Type B pancreatic cell (in vitro differentiated cells): ENCODE measurements at places on chromosomes 5 and 9. TPM values are rescaled to one million over a fixed set of nuclear protein-coding genes. Genes with fewer than 3 reads are reported as not detected.

DNA sequence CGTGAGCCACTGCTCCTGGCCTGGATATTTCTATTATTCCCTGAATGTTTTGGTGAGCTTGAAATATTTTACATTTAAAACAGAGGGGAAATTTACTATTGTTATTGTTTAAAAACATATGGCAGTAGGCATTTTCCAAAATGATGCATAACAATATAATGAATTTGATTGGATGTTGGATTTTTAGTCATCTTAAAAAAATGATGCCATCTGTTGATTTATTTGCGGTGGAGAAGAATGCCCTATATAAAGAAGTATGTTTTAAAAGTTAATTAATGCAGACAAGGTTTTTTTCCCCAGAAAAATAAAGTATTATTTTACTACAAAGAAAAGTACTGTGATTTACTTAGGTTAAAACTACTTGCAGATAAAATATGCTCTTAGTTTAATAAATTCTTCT is 33.4 kb upstream of the ARRDC3 start:
- no peak for DNase-seq
- H3K36me3 ChIP-seq = no peaks in the 10 kb centered on the region
- no peaks in the 10 kb centered on the region for H3K4me1 ChIP-seq
- no peak overlapping the region for H3K4me3 ChIP-seq
- no peaks in the 10 kb centered on the region for H3K27me3 ChIP-seq

DNA sequence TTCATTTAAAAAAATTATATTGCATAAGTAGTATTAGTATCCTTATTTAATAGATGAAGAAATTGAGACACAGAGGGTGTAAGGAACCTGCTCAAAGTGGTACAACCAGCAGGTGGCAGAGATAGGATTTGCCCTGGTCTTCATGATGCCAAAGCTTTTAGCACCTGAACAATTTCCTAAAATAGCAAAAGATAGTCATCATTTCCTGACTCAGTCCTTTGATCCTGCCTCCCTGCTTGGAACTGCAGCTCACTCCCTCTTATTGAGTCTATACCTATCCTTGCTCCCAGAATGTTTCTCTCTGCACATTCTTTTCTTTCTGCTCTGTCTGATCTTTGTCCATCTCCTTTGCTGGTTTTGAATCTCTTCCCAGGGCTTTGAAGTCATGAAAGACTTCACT is 155.8 kb downstream of the FRMD3 start:
- no peak for DNase-seq
- H3K27me3 ChIP-seq = no peaks in the 10 kb centered on the region
- no peaks in the 10 kb centered on the region for H3K4me1 ChIP-seq
- H3K36me3 ChIP-seq = no peaks in the 10 kb centered on the region

PCDHB5 gene
- total RNA-seq = 7.3 and 28.8 TPM in 2 replicates

CTSL gene
- total RNA-seq = 85.7 and 117 TPM in 2 replicates

- peaks cover 12% of the 10 kb centered on the region for H3K4me1 ChIP-seq
- H3K27ac ChIP-seq = no peak overlapping the region
- H3K36me3 ChIP-seq = peaks cover 36% of the 10 kb centered on the region
- no peaks in the 10 kb centered on the region for H3K27me3 ChIP-seq
- H3K4me3 ChIP-seq = no peak overlapping the region
- no peak for DNase-seq
Measured at GRCh38 chr9:88464851-88465250, 70.1 kb upstream of the NXNL2 start.

DNAJA1 gene
- total RNA-seq = 189 and 223 TPM in 2 replicates

- H3K27ac ChIP-seq = no peak overlapping the region
- no peak overlapping the region for H3K4me3 ChIP-seq
- H3K4me1 ChIP-seq = no peaks in the 10 kb centered on the region
- H3K36me3 ChIP-seq = peaks cover 15% of the 10 kb centered on the region
- no peaks in the 10 kb centered on the region for H3K27me3 ChIP-seq
- no peak for DNase-seq
Measured at GRCh38 chr5:131488463-131488862, 146.6 kb downstream of the RAPGEF6 start.

DNA sequence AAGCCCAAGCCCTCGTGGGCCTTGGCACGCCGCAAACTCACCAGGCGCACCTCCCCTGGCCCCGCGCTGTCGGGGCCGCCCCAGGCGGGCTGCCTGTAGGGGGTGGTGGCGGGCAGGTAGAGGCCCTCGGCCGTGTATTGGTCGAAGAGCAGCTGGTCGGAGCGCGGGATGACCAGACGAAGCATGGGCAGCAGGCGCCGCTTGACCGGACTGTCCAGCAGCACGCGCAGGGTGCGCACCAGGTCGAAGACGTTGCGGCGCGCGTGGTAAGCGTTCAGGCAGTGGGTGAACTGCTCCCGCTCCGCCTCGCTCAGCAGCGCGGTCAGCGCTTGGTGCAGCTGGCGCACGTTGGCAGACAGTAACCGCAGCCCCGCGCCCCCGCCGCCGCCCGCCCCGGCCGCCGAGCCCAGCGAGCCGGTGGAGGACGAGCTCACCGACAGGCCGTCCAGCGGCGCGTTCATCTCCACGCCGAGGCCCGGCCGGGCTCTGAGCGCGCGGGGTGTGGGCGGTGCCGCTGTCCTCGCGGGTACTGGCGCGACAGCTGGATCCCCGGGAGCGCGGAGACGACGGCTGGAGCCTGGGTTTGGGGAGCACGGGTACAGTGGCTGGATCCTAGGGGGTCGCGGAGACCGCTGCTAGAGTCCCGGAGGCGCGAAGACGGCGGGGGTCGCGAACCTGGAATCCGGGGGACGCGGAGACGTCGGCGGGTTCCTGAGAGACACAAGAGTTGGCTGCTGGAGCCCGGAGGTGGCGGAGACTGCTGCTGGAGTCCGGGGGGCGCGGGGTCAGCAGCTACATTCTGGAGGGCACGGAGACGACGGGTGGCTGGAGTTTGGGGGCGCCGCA is 709 bp downstream of the WHRN start:
- H3K36me3 ChIP-seq = no peaks in the 10 kb centered on the region
- peak overlapping the region; percentile 13 for H3K27ac ChIP-seq
- peaks cover 48% of the 10 kb centered on the region for H3K4me1 ChIP-seq
- peak overlapping the region; percentile 87 for H3K4me3 ChIP-seq
- peaks cover 27% of the 10 kb centered on the region for H3K27me3 ChIP-seq
- DNase-seq = peak; percentile 74

- peaks cover 10% of the 10 kb centered on the region for H3K36me3 ChIP-seq
- no peak overlapping the region for H3K4me3 ChIP-seq
- H3K27me3 ChIP-seq = no peaks in the 10 kb centered on the region
- H3K4me1 ChIP-seq = no peaks in the 10 kb centered on the region
- no peak for DNase-seq
- H3K27ac ChIP-seq = no peak overlapping the region
Measured at GRCh38 chr5:94544031-94544650, 74.3 kb downstream of the KIAA0825 start.

GRCh38 chr5:150309101-150309885 is 6.6 kb upstream of the ARSI start:
- H3K4me1 ChIP-seq = peaks cover 56% of the 10 kb centered on the region
- no peaks in the 10 kb centered on the region for H3K36me3 ChIP-seq
- H3K27me3 ChIP-seq = peaks cover under 1% of the 10 kb centered on the region

- no peak overlapping the region for H3K27ac ChIP-seq
- no peaks in the 10 kb centered on the region for H3K27me3 ChIP-seq
- no peaks in the 10 kb centered on the region for H3K4me1 ChIP-seq
- no peak for DNase-seq
Measured at GRCh38 chr9:131516100-131516499, 13.4 kb downstream of the POMT1 start.

MINAR2 gene
- total RNA-seq = not detected in 2 replicates

GRCh38 chr9:121013911-121014310 is 36.2 kb downstream of the C5 start:
- H3K4me3 ChIP-seq = no peak overlapping the region
- H3K27ac ChIP-seq = no peak overlapping the region
- DNase-seq = no peak
- H3K4me1 ChIP-seq = no peaks in the 10 kb centered on the region
- H3K36me3 ChIP-seq = peaks cover 9% of the 10 kb centered on the region
- no peaks in the 10 kb centered on the region for H3K27me3 ChIP-seq

SLC23A1 gene
- 1.6 and 2.1 TPM in 2 replicates for total RNA-seq

DNA sequence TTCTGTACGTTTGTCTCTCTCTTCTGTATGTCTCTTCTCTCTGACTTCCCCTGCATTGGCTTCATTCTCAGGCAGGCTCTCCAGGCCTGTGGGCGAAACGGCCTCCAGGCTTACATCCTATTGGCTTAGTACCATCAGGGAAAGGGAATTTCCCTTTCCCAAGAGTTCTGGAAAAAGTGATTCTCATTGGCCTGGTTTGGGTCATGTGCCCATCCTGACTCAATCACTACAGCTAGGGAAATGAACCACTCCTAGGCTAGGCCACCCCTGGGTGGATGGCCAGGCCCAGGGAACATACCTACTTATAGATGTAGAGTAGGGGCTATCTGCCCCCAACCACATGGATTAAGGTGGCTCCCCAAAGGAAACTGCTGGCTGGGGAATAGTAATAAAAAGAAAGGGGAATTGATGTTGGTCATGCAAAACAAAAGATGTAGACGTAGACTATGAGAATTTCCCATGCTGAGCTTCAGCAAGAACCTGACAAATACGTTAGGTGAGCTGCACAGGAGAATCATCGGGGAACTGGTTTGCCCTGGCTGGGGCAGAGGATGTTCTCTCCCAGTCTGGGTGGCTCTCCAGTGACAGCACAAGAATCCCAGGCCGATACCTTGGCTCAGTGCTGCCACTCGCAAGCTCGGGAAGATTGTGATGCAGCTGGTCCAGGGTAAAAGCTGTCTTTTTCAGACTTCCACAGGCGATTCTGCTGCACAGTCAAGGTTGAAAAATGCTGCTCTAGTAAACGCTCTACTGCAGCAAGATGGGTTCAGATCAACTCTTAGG is 3.7 kb upstream of the EGR1 start:
- H3K27ac ChIP-seq = peak overlapping the region; percentile 10
- no peak for DNase-seq
- H3K27me3 ChIP-seq = peaks cover 16% of the 10 kb centered on the region
- peaks cover 1% of the 10 kb centered on the region for H3K36me3 ChIP-seq

PDCD1LG2 gene
- total RNA-seq = not detected in 2 replicates

- H3K36me3 ChIP-seq = no peaks in the 10 kb centered on the region
- no peaks in the 10 kb centered on the region for H3K27me3 ChIP-seq
- DNase-seq = no peak
- no peaks in the 10 kb centered on the region for H3K4me1 ChIP-seq
- no peak overlapping the region for H3K27ac ChIP-seq
Measured at GRCh38 chr9:137490532-137491186, 31.5 kb upstream of the NSMF start.

ALDOB gene
- 30.5 and 36.7 TPM in 2 replicates for total RNA-seq

DNA sequence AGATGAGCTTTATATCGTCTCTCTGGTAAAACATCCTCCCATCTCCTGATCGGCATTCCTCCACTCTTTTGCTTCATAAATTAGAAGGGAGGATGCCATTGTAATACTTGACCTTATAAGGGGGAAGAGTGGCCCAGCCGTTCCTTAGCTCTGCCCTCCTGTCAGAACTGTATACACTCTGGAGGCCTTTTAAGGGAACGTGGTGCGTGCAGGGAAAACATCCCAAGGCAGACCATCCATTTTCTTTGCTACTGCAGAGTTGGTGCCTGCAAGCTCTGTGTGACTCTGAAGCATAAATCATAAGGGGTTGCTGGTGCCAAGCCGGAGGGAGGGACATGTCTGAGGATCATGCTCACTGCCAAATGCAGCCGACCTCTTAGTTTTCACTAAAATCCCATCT is 90.4 kb downstream of the PGM5 start:
- DNase-seq = no peak
- H3K4me1 ChIP-seq = peaks cover 12% of the 10 kb centered on the region
- peak overlapping the region; percentile 5 for H3K27ac ChIP-seq

GRCh38 chr5:78630047-78630446 is 18.5 kb downstream of the LHFPL2 start:
- peaks cover 57% of the 10 kb centered on the region for H3K4me1 ChIP-seq
- H3K36me3 ChIP-seq = peaks cover 49% of the 10 kb centered on the region
- no peak overlapping the region for H3K27ac ChIP-seq
- H3K4me3 ChIP-seq = no peak overlapping the region
- no peak for DNase-seq

DNA sequence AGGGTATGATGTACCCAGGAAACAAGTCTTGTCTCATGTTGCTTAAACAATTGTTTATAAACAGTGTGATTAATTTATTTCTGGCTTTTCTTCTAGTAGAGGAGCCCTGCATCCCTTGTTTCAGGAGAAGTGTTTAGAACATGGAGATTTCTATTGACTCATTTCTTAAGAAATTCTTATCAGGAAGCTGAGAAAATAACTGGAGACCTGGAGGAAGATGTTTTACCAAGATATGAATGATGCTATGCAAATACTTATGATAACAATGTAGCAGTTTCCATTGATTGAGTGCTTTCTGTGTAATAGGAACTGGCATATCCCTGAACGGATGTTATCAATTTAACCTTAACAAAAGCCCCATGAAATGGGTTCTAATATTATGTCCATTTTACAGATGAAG is 108.6 kb downstream of the FBXO38 start:
- H3K27ac ChIP-seq = no peak overlapping the region
- H3K4me3 ChIP-seq = no peak overlapping the region
- H3K4me1 ChIP-seq = no peaks in the 10 kb centered on the region
- H3K36me3 ChIP-seq = no peaks in the 10 kb centered on the region
- H3K27me3 ChIP-seq = peaks cover 17% of the 10 kb centered on the region

- peaks cover 3% of the 10 kb centered on the region for H3K27me3 ChIP-seq
- no peak overlapping the region for H3K27ac ChIP-seq
- H3K36me3 ChIP-seq = no peaks in the 10 kb centered on the region
- DNase-seq = no peak
- peaks cover 48% of the 10 kb centered on the region for H3K4me1 ChIP-seq
Measured at GRCh38 chr5:107764976-107765804, 94.5 kb upstream of the EFNA5 start.

- no peak overlapping the region for H3K4me3 ChIP-seq
- H3K4me1 ChIP-seq = no peaks in the 10 kb centered on the region
- H3K27me3 ChIP-seq = no peaks in the 10 kb centered on the region
- DNase-seq = no peak
- no peak overlapping the region for H3K27ac ChIP-seq
Measured at GRCh38 chr9:100170556-100170955, 71.5 kb downstream of the INVS start.

DNA sequence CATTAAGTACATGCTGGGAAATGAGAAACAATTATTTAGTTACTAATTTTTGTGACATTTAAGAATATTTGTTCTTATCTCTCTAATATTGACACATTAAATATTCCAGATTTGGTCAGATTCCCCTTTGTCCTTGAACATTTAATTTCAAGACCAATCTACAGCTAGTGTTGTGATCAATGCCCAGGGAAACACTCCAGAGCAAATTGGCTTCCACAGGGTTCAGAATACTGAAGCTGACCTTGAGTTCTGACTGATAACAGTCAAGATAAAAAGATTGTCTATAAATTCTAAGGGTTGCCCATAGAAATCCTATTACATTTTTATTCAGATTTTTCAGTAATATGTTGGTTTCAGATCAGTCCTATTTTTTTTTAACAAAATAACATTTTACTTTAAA is 31.3 kb downstream of the ZFYVE16 start:
- H3K4me1 ChIP-seq = no peaks in the 10 kb centered on the region
- DNase-seq = no peak
- no peak overlapping the region for H3K27ac ChIP-seq
- no peak overlapping the region for H3K4me3 ChIP-seq

GRCh38 chr9:136675477-136676296 is 11.6 kb downstream of the AGPAT2 start:
- H3K36me3 ChIP-seq = no peaks in the 10 kb centered on the region
- no peak overlapping the region for H3K4me3 ChIP-seq
- DNase-seq = no peak
- H3K27ac ChIP-seq = no peak overlapping the region

KLF9 gene
- total RNA-seq = 16.7 and 21.6 TPM in 2 replicates

- H3K4me3 ChIP-seq = no peak overlapping the region
- peaks cover 7% of the 10 kb centered on the region for H3K36me3 ChIP-seq
- peaks cover 23% of the 10 kb centered on the region for H3K27me3 ChIP-seq
- H3K4me1 ChIP-seq = no peaks in the 10 kb centered on the region
- no peak for DNase-seq
Measured at GRCh38 chr5:14588145-14588544, 6.6 kb downstream of the OTULINL start.
